Hair follicle dermal papilla cell (primary cell): ENCODE measurements at places on chromosomes 6 and 20. TPM values are rescaled to one million over a fixed set of nuclear protein-coding genes. Genes with fewer than 3 reads are reported as not detected.

The GPANK1 gene
- 18.5 and 18.8 TPM in 2 replicates for total RNA-seq

The RSPO3 gene
- total RNA-seq = 13.6 and 14.9 TPM in 2 replicates

The SNRPB gene
- total RNA-seq = 76.9 and 87.1 TPM in 2 replicates

The CRISP2 gene
- not detected in 2 replicates for total RNA-seq

The TNFRSF21 gene
- 80.1 and 98.2 TPM in 2 replicates for total RNA-seq

The LY6G6D gene
- total RNA-seq = not detected in 2 replicates

The PPP1R3D gene
- 10.5 and 12.0 TPM in 2 replicates for total RNA-seq

The TINAG gene
- not detected in 2 replicates for total RNA-seq

The UBE2C gene
- 2.3 and 4.5 TPM in 2 replicates for total RNA-seq

The DEF6 gene
- total RNA-seq = 0.12 and 0.81 TPM in 2 replicates

The SOX18 gene
- 0.16 and 0.24 TPM in 2 replicates for total RNA-seq

The TMEM244 gene
- not detected in 2 replicates for total RNA-seq

The DNAH8 gene
- total RNA-seq = under 0.01 TPM in 1 of 2 replicates, not detected in the other

The C20orf202 gene
- 0.16 TPM in 1 of 2 replicates, not detected in the other for total RNA-seq

The DCDC2 gene
- total RNA-seq = 0.16 and 0.24 TPM in 2 replicates

The GLP1R gene
- not detected in 2 replicates for total RNA-seq

The SPATA25 gene
- 0.97 and 1.8 TPM in 2 replicates for total RNA-seq

The CYP39A1 gene
- 4.4 and 4.5 TPM in 2 replicates for total RNA-seq

The PCIF1 gene
- 19.3 and 20.6 TPM in 2 replicates for total RNA-seq

The NOX3 gene
- not detected in 2 replicates for total RNA-seq

The SYNDIG1 gene
- total RNA-seq = 1.8 and 3.2 TPM in 2 replicates

The COL12A1 gene
- total RNA-seq = 1,804 and 2,318 TPM in 2 replicates

The NDUFAF4 gene
- 7.1 and 8.6 TPM in 2 replicates for total RNA-seq
